ENCODE measurements at places on chromosomes 12 and 14.

DNA sequence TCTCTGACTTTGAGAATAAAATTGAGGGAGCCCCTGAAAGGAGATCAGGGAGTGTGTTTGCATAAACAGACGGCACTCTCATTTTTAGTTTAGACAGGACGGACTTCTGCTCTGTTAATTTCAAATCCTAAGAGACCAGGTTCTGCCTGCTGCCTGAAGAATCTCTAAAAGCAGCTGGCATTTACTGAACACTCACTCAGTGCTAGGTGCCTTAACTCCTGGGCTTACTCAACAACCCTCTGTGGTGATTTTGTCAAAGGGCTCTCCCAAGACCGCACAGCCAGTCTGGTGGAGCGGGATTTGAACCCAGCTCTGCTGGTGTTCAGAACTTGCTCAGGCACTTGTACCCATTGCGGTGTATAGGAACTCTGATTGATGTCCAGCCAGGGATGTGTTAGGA, 2.2 kb downstream of the ORAI1 start:
- no peak for DNase-seq

- no peak for DNase-seq
Observed at GRCh38 chr12:4287325-4288211, 14.0 kb downstream of the CCND2 start.

GRCh38 chr14:99774556-99775307, 18.5 kb upstream of the EML1 start:
- DNase-seq, result no peak

GRCh38 chr14:76015668-76016067, 30.1 kb downstream of the IFT43 start:
- DNase-seq, result no peak

- no peak for DNase-seq
Observed at GRCh38 chr14:74516451-74517160, 23.0 kb downstream of the ISCA2 start.

DNA sequence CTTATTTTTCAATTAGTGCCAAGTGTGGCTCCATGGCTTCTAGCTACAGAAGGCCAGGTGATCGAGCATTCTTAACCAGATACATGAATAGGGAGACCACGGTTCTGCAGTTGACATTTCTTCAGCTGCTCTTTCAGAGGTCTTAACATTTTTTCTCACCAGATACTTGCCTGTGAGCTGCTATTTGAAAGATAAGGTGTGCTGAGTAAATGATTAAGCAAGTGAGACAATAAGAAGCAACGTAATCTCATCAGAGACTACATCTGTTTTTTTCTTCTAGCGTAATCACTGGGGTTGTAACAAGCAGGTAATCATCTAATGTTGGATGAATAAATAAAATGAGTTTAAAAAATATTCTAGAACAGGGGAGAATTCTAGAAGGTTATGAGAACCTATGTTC, 912.9 kb downstream of the DIO2 start:
- DNase-seq, result no peak

GRCh38 chr12:53533471-53533870, 26.2 kb upstream of the NPFF start:
- DNase-seq, result no peak

- no peak for DNase-seq
Observed at GRCh38 chr14:28983279-28983678, 216.7 kb downstream of the FOXG1 start.

DNA sequence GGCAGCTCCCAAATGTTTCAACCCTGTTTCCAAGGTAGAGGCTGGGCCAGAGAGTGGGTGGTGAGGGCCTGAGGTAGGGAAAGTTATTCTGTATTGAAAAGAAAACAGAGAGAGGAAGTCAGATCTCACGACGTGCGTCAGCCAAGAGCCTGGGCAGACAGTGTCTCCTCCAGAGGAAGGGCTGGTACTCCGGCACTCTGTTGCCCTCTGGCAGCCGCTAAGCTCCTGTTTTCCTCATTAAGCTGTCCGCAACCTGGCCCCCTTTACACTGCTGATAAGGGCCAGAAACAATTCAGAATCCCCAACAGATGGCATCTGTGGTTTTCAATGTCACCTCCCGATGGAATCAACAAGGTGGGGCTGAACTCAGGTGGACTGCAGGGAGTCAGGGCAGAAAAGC, 26.0 kb upstream of the LTBP2 start:
- DNase-seq, result no peak

DNA sequence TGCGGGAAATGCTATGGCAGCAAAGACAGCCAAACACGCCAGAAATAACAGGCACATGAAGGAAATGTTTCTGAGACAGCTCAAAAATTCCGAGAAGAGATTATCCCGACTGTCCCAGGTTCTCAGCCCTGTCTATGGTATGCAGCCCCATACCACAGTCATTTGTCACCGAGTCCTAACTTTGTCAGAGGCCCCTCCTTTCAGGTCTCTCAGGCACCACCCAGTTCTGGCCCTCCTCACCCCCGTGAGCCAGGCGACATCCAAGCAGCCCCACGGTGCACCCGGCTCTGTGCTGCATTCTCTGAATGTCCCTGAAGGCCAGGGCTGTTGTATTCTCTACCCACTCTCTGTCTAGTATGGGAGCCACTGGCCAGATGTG, 24.0 kb downstream of the SSH1 start:
- DNase-seq, result no peak

DNA sequence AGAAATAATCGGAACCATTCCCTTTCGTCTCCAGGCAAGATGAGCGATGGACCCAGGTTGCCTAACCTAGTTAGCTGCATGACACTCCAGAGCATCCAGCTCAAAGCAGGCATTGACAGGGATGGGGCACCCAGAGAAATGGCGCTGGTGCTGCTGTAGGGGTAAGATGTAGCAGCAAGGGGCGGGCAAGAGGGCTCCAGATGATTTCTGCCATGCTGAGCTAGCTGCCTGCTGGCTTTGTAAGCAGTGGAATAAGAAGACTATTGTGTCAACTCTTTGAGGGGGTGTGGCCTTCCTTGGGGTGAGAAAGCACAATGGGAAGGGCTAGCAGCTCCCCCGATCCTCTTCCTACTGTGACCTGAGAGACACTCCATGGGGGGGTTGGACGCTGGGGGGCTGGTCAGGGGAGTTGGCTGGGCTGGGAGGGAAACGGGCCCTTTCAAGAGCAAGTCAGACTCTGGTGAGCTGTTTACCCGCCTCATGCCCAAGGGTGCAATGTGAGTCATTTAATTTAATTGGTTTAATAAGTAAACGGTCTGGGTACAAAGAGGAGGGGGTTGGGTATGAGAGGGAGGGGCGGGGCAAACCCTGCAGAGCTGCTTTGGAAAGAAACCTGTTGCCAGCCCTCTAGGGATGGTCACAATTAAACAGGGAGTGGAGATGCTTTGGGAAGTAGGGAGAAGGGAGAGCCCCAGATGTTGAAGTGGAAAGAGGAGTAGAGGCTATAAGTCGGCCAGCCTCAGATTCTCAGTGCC, 50.5 kb downstream of the B4GALNT3 start:
- peak; percentile 57 for DNase-seq

GRCh38 chr14:22878271-22879246, 4.5 kb upstream of the REM2 start:
- DNase-seq, result no peak

- no peak for DNase-seq
Observed at GRCh38 chr14:42855085-42855484, 1248.4 kb downstream of the LRFN5 start.

DNA sequence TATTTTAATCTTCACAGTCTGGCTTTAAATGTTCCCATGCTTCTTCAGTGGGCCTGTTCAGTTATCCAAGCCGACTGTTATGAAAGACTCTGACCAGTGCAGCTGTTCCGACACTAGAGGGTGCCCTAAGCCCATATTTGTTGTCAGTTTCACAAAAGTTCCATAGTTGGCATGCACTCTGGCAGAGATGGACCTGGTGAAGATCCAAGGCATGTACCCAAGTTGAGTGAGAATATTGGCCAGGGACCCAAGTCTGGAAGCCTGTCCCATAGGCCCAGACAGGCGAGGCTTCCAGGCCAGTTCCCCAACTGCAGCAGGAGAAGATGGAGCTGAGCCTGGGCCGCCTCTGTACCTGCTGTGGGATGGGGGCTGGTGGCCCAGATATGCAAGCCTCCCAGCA, 27.4 kb upstream of the GUCY2C start:
- no peak for DNase-seq

Measured in right kidney (tissue), 9 donors.